Psoas muscle (tissue), 8 donors: ENCODE measurements at places on chromosomes 11 and 22.

DNA sequence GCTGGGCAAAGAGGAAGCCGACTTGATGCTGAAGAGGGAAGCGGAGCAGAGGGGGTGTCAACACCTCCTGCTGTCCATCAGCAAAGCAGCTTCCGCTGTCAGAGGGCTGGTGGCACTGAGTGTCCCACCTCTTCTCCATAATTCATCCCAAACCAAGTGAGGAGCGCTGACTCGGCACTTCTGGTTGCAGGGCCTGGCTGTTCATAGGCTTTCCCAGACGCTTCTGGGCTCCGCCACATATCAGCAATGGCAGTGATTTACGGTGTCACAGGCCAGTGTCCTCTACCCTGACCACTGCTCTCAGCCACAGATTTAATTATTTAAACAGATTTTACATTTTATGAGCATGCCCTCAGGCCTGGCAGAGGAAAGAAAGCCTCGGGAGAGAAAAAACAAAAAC lies 70.1 kb upstream of the TENM4 start:
- DNase-seq, result no peak

GRCh38 chr11:68380786-68381622 lies 68.6 kb downstream of the LRP5 start:
- no peak for DNase-seq

GRCh38 chr11:117743121-117743815 lies 53.7 kb downstream of the DSCAML1 start:
- DNase-seq, result no peak

DNA sequence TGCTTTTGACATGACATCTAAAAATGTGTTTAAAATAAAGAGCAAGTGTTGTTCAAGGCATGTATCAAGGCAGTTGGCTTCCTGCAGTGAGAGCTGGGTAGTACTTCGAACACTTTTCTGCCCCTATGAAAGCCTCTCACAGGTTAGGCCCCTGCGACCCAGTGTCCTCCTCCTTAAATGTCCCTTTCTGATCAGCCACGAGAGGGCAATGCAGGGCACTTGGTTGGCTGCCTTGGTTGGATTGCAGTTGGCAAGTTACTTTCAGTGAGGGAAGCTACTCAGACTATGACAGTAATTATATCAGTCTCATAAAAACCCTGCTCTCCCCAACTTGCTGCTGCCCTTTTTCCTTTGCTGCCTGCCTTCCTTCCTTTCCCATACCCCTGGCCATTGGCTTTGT lies 743.8 kb downstream of the NTM start:
- no peak for DNase-seq

DNA sequence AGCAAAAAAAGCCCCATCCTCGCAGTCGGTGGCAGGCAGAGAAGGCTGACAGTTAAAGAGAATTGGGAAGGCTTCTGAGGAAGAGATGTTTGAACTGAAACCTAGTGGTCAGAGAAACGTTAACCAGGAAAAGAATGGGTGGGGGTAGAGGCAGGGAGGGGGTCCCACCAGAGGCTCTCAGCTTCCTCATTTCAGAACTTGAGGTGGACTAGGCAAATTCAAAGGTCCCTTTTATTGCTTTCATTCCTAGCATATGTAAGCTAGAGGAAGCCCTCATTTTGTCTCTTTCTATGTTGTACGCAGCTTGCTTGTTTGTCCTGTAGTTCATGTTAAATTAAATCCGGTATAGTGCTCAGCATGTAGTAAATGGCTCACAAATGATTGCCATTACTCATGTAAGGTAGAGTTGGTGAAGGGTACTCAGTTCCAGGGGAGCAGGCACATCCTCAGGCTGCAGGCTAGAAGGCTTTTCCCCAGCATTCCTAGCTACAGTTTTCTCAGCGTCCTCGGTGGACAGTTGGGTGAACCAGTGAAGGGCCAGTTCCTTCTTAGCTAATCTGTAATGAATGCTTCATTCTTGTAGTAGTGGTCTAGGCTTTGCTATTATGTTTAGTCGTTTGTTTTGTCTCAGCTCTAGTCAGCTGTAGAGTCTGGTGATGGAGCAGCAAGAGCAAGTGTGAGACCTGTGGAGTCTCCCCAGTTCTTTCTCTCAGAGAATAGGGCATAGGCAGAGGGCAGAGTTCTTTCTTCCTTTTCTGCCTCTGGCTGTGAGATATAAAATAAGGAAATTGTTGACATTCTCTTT lies 58.6 kb downstream of the UVRAG start:
- no peak for DNase-seq

GRCh38 chr11:37712251-37712650 lies 1114.2 kb upstream of the RAG2 start:
- no peak for DNase-seq

GRCh38 chr11:35464308-35464707 lies 45.0 kb upstream of the SLC1A2 start:
- no peak for DNase-seq

DNA sequence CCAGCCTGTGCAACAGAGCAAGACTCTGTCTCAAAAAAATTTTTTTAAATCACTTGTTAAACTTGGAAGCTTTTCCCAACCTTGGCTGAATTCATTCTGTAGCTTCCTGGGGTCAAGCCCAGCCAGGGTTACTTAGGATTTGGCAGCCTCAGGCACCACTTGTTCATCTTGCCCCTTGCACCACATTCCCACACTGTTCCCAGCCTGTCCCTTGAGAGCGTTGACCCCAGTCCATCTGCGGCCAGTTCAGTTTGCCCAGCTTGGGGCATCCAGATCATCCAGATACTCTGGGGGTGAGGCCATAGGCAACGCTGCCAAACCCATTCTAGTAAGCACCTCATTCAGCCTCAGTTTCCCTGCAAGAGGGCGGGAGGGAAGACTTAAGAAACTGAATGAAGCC lies 8.7 kb upstream of the THRSP start:
- no peak for DNase-seq

DNA sequence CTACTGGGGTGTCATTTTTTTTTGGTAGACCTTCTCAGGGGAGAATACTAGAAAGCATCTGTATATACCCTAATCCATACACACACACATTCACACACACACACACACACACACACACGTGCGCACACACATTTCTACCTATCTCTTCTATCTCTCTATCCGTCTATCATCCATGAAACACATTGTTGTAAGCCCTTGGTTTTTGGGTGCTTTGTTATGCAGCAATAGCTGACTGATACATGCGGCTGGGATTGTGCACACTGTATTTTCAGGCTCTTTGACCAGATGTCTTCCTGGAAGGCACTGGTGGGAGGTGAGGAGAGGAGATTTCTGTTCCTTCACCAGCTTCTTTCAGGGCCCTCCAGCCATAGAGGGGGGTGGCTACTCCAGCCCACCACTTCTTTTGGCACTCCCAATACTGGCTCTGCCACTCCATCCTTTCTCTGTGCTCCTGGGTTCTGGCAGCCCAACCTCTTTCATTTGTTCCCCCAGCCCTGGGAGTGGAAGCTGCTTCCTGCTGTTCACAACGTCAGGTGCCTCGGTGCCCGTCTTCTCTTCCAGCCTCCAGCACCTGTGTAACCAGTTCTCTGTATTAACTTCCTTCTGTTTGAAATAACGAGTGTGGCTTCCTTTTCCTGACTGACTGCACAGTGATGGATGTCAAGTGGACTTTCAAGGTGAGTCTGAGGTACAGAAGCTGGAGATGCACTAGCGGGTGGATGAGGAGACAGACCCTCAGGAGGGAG lies 12.4 kb upstream of the MUC2 start:
- no peak for DNase-seq

DNA sequence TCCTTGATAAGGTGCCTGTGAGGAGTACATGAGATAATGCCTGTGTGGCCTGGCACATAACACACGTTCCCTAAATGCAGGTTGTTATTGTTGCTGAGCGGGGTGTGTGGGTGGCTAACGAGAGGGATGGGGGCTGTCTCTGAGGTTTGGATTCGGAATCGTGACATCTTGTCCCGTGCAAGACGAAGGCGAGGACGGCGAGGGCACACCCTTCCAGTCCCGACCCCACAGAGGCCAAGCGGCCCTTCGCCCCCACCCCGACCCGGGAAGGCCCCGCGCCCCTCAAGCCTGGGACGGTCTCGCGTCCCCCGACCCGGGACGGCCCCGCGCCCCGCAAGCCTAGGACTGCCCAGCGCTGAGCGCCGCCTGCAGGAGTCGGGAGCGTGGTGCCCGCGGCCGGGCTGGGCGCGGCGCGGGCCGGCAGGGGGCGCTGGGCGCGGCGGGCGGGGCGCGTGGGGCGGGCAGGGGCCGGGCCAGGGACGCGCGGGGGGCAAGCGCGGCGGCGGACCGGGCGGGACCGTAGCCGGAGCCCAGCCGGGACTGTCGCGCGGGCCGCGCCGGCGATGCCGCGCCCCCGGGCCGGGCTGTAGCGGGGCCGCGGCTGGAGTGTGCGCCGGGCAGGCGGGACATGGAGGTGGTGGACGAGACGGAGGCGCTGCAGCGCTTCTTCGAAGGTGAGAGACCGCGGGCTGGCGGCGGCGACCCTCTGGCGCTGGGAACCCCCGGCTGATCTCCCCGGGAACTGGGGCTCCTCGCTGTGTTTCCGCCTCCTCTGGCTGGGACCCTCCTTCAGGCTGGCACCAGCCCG lies at the start of gene MYRF:
MYRF (plus strand) TSS at position 520 of the 808 bp plus-strand sequence; CDS start at position 629, 109 bp downstream.
- DNase-seq, result peak; percentile 71

DNA sequence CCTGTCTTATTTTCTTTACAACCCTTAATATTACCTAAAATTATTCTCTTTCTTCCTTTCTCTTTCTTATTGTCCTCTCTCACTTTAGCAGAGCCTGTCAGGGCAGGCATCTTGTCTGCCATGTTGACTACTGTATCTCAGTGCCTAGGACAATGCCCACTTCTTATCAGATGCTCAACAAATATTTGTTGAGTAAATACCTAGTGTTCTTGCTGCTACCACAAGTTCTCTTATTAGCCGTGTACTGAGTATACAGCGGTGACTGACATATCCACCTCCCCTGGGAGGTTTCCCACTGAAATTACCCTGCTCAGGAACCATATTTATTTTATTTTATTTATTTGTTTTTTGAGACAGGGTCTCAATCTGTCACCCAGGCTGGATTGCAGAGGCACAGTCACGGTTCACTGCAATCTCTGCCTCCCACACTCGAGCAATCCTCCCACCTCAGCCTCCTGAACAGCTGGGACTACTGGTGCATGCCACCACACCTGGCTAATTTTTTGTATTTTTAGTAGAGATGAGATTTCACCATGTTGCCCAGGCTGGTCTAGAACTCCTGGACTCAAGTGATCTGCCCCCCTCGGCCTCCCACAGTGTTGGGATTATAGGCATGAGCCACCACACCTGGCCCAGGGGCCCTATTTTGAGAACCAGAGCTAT lies 6.7 kb downstream of the HPX start:
- DNase-seq, result no peak

- DNase-seq, result no peak
These were observed 30.7 kb downstream of the KRTAP5-5 start for GRCh38 chr11:1660111-1660867.

DNA sequence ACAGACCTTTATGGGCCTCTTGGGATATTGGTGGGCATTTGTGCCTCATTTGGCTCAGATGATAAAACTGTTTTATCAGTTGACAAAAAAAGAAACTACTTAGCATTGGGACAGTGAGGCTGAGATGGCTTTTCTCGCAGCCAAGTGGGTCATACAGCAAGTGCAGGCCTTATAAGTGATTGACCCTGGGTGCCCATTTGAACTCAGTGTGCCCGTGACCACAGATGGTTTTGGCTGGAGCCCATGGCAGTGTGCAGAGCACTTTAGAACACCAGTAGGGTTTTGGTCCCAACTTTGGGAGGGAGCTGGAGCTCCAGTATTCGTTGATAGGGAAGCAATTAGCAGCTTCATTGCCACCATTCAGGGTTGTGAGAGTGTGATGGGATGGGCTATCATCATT lies 404.5 kb upstream of the LARGE1 start:
- no peak for DNase-seq

DNA sequence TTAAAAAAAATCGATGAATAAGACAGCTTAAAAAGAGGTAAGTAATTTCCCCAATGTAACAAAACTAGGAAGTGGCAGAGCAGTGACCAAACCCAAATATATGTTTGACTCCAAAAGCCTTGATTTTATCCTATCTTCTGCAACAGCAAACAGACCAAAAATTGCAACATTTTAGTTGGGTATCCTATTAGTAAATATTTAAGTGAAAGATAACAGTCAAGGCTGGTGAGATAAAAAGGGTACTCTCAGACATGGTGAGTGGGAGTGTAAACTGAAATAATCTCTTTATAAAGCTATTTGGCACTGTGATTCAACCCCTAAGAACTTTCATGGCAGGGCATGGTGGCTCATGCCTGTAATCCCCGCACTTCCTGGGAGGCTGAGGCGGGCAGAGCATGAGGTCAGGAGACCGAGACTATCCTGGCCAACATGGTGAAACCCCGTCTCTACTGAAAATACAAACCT lies 1.9 kb upstream of the RDX start:
- no peak for DNase-seq

DNA sequence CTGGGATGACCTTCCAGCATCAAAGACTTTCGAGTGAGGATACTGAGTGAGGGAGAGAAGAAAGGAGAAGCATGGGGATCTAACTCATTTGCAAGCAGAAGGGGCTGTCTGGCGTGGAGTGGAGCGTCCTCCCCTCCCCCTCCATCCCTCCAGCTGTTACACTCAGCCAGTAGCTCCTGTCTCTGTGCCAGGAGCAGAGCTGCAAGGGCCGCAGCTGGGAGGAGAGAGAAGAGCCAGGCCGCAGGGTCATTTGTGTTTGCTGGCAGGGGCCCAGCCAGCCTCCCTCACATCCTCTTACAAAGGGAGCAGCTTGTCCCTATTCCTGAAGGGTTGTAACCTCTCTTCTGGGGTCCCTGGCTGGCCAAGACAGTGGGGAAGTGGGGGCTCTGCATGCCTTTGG lies 57.9 kb downstream of the NECTIN1 start:
- DNase-seq, result peak; percentile 77

DNA sequence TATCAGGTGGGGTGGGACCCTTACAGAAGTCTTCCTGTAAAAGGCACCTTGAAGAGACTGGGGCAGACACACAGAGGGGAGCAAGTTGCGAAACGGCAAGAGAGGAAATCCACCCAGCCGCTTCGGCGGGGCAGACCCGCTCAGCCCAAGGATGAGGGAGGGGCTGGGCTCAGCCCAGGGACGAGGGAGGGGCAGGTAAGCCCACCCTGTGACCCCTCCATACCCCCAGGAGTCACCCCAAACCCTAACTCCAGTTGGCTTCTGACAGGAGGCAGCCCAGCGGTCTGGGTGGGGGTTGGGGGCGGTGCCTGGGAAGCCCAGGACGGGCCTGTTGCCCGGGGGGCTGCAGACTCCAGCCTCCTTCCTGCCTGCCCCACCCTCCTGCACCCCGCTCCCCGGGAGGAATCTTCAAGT lies 965 bp downstream of the OSBPL5 start:
- peak; percentile 54 for DNase-seq

- no peak for DNase-seq
These were observed 27.6 kb upstream of the RCE1 start for GRCh38 chr11:66815646-66816045.

GRCh38 chr22:41573677-41574076 lies 12.9 kb downstream of the CSDC2 start:
- no peak for DNase-seq

GRCh38 chr11:58914821-58915543 lies 24.3 kb upstream of the GLYATL1 start:
- DNase-seq, result no peak

GRCh38 chr11:3160252-3161031 lies 4.7 kb downstream of the OSBPL5 start:
- peak; percentile 93 for DNase-seq
